ENCODE measurements at places on chromosomes 12 and 14.

DNA sequence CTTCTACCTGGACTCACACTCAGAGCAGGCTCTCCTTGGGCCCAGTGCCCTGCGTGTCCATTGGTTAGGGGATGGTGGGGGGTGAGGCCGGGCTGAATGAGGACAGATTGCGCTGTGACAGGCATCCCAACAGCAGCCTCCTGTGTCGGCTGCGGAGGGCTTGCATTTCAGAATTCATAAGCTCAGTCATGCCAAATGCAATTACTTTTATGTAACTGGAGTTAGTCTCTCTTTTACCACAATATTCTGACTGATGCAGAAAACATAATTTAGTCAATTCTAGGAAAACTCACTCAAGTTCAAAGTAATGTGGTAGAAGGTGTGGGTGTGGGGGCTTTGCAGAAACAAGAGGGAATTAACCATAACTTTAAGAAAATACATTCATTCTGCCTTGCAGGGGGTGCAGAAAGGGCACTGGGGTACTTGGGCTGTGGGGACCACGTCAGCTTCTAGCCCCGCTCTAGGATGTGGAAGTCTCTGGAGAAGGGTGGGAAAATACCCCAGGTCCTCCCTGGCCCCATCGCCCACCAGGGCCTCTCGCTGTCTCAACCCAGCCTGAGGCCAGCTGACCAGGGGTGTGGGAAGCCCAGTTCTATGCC is 257.7 kb downstream of the ADGRD1 start:
- DNase-seq: no peak

DNA sequence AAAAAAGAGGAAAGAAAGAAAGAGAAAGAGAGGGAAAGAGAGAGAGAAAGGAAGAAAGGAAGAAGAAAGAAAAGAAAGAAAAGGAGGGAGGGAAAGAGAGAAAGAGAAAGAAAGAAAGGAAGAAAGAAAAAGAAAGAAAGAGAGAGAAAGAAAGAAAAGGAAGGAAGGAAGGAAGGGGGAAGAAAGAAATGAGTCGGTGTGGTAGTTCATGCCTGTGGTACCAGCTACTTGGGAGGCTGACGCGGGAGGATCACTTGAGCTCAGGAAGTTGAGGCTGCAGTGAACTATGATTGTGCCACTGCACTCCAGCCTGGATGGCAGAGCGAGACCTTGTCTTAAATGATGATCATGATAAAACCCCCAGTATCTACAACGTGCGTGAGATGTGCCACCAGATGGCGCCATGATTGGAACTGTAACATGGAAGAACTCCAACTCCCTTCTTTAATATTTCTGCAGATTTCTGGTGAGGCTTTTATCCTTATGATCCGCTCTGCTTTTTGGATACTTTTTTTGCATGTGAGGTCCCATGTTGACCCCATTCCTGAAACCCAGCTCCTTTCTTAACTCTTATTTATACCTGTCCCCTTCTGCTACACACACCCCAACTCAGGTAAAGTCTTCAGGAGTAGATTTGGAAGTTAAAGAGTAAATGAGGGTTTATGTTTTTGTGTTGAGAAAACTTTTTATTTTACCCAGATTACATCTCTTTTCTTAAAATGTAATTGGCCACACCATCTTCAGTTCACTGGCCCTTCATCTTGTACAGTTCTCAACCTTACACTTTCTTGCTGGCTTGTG is 25.6 kb downstream of the RNASE10 start:
- peak; percentile 54 for DNase-seq

DNA sequence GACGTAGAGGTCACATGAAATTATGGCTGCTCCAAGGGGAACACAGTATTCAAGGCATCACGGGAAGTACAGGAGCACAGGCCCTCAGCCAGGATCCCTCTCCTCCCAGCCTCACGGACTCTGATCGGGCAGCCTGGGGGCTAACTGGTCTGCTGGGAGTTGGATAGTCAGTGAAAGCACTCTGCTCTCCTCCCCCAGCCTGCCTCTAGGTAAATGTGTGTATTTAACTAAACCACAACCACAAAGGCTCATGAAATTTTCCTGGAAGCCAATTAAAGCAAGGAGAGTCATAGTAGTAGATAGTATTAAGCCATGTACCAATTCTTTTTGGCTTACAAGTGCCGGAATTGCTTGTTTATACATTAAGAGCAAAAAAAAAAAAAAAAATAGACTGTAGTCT is 254.3 kb downstream of the MSRB3 start:
- no peak for DNase-seq

DNA sequence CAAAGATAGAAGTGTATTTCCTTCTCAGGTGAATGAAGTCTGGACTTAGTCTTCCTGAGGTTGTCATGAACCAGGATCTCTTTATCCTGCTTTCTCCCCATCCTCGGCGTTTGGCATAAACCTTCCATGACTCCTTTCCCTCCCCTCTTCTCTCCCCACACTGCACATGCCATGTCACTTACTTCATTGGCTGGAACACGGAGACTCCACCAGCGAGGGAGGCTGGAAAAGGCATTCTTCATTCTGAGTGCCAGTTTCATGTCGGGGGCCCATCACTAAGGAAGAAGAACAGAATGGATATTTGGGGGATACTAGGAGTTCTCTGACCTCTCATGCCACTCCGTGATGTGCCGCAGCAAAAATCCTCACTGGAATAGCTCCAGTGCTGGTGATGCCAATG is 105.6 kb downstream of the VCPKMT start:
- no peak for DNase-seq

- no peak for DNase-seq
Observed at GRCh38 chr14:51834240-51834639, 26.2 kb upstream of the GNG2 start.

DNA sequence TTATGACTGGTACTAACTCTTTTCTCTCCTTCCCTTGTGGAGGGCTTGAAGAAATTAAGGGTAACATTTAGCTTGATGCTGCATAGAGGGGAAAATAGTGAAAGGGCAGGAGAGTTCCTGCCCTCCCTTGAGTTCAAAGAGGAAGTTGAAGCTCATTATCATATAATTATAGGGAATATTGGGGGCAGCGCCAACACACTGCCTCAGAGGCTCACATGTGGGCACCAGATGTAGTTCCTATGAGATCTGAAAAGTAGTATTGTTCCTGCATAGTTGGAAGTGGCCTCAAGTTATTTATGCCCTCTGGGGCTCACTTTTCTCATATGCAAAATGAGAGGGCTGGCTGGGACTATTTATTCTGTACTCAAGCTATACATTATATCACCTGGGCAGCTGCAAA is 33.0 kb upstream of the FGF23 start:
- no peak for DNase-seq

DNA sequence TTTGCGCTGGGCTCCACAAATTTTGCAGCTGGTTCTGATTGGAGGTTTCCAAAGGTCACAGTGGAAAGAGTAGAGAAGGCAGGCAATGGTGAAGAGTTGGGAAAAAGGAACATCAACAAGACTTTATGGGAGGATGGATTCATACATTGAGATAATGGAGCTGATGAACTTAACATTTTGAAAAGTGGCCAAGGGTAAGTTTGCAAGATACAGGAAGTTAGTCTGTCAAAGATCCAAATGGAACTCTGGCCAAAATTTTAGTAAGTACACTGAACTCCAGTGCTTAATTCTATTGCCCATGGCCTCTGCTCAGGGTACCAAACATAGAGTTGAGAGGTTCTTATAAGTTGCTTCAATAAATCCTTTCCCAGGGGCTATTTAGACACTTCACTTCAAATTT is 15.6 kb downstream of the CCER1 start:
- DNase-seq: no peak

- DNase-seq: no peak
Observed at GRCh38 chr14:44928793-44929192, 33.0 kb downstream of the KLHL28 start.

GRCh38 chr12:42237052-42237852 is 796 bp downstream of the YAF2 start:
- DNase-seq: peak; percentile 54

DNA sequence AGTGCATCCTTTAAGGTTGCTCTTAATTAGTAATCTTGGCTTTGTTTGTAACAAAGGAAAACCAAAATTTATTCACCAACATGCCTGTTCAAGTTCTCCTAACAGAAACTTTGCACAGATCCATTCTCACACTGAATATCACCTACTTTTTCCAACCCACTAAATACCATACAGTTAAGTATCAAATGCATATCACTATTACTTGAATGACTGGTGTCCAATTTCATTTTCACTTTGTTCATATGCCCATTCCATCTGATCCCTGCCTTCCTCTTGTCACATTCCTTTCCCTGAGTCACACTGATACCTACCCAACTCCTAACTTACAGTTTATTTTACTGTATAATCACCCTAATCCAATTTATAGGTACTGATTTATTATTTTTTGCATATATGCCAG is 286.4 kb downstream of the NELL2 start:
- DNase-seq: no peak

DNA sequence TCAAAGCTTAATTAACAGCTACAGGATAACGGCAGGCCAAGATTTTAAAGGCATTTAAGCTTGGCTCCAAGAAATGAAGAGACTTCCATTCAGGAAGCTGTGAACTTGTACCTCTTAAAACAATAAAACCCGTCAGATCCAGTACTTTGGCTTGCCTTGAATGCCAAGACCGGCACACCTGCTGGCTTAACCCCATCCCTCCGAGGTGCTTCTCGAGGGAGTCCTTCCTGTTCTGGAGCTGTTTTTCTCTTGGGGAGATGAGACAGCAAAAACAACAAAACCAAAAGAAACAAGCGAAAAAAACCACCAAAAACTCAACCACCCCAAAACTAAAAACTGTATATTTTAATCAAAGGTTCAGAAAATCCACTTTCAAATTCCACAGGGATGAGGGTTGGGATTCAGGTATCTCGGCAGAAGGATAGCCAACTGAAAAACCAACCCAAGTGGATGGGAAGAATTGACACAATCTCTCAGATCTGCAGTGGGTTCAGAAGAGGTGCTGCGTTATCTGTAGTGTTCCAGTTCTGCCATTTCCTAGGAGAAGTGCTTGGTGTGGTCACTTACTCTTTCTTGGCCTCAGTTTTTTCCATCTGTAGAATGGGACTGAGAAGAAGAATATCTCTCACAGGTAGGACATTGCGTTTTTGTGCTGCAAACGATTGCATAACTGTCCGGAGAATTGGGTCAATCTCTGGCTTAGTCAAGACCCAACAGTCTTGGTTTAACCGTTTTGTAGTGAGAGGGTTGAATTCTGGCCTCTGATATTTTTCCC is 420.1 kb downstream of the VRK1 start:
- no peak for DNase-seq

- no peak for DNase-seq
Observed at GRCh38 chr12:70069221-70070105, 173.8 kb upstream of the CNOT2 start.

DNA sequence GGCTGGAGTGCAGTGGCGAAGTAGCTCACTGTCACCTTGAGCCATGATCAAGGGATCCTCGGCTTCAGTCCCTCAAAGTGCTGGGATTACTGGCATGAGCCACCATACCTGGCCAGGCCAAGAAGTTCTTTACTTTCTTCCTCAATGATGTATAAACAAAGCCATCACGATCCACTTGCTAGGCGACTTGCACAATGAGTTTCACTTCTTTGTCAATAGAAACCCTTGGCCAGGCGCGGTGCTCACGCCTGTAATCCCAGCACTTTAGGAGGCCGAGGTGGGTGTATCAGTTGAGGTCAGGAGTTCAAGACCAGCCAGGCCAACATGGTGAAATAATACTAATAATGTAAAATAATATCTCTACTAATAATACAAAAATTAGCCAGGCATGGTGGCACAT is 14.4 kb upstream of the SPSB2 start:
- no peak for DNase-seq

DNA sequence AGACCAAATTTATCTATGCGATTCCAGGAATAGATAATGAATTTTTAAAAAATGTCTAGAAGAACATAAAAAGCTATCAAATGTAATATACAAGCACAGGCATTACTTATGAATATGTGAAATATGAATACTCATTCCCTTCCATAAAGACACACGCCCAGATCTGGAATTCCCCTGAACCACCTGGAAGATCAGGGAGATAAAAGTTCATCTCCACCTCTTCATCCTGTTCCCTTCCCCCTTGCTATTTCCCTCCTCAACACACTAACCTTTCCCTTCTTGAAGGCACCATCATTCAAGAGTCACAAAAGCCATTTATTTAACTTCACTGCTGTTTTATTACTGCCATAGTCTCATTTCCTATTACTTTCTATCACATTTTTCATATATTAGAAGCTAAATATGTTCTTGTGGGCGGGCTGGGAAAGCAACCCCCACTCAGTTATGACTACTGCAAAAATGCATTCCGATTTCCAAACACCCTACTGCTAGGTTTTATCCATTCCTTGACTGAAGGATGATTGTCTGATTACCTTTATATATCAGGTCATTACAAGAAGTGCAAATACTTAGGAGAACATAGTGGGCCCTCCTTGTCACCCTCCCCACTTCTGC is 16.1 kb downstream of the FGD6 start:
- no peak for DNase-seq

DNA sequence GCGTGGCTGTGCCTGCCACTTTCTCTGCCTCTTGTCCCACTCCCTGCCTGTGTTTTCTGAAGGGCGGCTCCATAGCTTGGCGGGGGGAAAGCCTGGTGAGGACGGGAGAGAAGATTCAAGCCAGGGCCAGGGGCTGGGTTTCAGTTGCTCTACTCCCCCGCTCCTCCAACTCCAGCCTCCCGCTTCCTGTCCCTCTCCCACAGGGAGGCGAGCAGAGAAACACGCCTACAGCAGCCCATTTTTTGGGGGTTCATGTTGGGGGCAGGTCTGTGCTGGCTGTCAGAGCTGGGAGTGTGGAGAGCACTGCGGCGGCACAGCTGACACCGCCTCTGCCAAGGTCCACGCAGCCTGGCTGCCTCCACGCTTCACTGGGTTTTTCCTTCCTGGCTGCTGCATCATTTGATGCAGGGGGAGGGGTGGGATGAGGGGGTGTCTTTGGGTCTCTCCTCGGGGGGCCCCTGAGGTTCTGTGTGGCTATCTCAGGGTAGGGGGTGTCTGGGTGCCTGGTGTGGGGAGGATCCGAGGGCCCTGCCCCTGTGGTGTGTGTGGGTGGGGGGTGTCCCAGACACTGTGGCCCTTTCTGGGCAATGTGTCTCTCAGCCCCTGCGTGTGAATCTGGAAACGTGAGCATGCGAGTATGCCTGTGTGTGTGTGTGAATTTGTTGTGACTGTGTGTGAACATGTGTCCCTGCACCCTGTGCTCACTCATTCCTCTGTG is 10.7 kb upstream of the KRT80 start:
- no peak for DNase-seq

DNA sequence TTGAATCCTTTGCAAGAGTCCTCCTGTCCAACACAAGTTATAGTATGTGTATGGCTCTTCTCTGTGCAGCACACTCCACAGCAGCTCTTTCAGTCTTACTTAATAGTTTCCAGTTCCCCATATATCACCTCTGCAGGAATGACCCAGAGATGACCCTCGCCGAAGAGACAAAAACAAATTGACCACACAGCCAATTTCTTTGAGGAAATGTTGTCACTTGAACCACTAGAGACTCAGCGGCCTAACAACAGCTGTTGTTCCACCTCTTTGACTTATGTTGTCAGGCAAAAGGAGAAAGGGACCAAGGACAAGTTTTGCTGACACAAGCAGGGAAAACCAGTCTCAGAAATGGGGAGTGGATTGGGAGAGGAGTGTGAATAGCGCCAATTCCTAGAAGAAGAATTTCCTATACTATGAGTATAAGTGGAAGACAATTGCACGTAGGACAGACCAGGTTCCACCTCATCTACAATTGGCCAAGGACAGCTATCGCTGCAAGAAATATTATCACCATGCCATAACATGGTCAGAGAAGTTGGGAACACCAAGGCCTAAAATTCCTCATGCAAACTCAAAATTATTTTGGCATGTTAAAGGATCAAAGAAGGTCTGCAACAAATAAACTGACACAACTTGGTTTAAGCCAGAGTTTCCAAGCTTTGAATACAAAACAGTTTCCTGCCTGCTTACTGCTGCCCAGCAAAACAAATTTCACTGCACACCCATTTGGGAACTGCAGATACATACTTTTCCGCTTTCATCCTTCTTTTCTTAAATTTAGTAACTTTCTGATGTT is 41.7 kb upstream of the ITPR2 start:
- DNase-seq: no peak
